ENCODE measurements at places on chromosomes 4 and X.

DNA sequence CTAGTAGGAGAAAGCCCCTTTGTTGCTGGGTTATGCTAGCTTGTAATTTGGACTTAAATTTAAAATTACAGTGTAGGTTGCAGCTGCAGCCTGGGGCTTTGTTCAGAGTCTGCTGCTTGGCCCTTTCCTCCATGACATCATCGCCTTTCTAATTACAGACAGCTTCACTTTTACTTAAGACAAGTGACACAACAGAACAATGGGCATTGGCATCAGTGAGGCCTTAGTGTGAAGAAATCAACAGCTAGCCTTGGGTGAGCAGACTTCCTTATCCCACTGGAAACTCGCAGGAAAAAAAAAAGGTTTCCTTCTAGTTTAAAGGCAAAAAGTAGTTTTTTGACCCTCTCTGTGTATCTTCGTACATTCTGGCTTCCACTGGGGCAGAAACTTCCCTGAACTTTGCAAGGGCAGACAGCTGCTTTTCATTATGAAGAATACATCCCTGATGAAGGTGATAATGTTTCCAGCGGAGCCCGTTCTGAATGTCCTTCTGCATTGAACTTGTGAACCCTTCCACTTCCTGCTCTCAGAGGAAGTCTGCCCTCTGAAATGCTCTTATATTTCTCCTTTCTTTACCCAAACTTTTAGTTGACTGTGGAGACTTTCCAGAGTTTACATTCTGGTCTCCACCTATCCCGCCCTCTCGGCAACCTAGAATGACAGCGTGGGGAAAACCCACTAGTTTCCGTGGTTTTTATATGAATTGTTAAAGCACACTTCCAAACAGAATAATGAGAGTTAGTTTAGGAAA lies 123.2 kb upstream of the FAM9C start:
- no peak for DNase-seq

- DNase-seq, result no peak
These were observed 57.3 kb downstream of the FRYL start for GRCh38 chr4:48722509-48723446.

DNA sequence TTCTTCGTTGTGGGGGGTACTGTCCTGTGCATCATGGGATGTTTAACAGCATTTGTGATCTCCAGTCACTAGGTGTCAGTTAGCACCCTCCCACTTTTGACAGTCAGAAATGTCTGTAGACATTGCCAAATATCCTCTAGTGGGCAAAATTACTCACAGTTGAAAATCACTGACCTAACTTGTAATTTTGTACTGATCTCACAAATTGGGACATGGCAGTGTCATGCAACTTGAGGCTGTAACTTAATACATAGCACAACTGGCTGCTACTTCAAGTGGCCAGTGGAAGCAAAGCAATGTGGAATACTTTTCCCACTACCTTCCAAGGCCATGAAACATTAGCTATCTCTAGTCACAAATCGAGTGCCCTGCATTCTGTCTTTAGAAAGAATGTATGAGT lies 23.2 kb upstream of the TSPAN7 start:
- no peak for DNase-seq

DNA sequence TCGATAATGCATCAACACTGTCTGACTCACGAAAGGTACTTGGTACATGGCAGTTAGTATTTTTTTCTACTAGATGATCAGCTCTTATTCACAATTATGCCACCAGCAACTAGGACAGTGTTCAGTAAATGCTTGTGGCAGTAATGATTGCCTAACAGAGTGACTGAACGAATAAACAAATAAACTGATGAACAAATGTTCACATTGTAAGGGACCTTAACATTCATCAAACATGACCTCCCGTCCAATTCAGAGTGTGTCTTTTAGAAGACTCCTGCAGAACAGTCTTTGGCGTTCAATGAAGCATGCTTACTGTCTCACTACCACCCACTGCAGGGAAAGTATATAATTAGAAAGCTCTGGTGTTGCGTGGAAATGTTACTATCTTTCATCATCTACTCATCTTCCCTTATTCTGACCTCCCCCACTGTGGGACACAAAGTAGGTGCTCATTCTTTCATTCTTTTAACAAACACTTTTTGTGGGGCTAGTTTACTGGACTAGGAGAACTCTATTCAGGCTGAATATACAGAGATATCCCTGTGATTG lies 319.3 kb downstream of the RAB28 start:
- DNase-seq, result no peak

DNA sequence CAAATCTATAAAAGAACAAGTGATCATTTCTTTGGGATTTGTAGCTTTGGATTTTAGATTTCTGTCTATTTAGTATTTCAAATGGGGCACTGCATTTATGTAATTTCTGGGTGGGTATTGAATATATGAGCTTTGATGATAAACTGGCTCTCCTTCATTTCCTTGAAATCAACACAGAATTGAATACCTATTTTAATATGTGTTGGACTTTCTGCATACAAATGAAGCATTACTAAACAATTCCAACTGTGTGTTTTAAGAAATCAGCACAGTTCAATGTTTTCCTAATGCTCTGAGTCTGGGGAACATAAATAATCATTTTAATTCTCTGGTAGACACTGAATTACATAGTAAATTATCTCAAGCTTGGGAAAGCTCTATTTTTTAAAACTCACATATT lies 42.0 kb upstream of the GBA3 start:
- DNase-seq, result no peak

GRCh38 chr4:137430171-137430570 lies 102.1 kb downstream of the PCDH18 start:
- no peak for DNase-seq

DNA sequence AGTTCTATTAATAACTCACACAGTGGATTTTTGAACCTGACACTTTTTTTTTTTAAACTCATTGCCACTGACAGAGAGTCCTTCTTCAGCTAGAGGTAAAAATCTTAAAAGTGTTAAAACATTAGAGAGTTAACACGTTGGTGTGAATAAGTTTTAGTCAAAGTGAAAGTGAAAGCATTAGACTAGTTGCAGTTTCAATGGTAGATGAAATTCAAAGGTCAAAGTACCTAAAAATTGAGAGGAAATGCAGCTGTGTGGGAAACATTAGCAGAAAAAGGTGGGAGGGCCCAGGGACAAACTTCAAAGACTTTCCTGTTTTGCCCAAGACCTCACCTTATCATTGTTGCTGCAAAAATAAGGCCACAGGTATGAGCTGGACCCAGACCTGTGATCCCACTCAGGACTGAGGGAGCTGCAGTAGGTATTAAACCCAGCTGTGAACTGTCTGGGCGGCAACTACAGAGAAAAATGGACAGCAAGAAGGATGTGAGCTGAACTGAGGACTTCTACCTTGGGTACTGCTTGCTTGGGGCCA lies 17.6 kb upstream of the GABRA4 start:
- no peak for DNase-seq

DNA sequence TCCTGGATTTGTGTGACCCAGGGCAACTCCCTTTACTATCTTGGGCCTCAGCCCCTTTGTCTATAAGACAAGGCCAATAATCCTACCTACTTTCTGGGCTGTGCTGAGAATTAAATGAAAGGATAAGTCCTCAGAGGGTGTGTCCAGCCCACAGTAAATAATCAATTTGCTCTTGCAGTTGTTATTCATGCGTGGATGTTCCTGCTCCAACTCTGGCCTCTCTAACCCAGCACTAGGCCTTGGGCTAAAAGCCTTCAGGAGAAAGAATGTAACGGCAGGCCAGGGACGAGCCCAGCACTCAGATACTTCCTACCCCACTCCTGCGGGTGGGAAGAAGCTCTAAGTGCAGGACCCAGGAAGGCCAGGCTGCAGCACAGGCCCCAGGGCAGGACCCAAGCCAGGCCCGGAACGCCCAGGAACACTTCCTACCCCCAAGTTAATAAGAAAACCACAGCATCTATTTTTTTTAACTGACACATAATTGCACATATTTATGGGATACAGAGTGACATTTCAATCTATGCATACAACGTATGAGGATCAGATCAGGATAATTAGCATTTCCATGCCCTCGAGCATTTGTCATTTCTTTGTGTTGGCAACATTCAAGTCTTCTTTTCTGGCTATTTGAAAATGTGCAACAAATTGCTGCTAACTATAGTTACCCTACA lies 179.6 kb upstream of the RBPJ start:
- DNase-seq, result no peak

DNA sequence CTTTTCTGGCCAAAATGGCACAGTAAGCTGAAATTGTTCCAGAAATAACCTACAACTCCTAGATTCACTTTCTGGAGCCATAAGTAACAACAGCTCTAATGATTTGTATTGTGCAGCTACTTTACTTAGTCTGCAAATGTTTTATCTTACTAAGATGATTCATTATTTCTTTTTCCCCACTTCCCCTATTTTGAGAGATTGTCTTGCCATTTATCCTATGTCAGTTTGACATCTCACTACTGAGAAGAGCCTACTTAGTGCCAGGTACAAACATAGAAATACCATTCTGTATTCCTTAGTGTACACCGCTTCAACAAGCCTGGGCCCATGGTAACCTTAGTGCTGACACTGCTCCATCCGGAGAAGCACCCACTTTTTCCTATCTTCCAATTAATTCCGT lies 13.8 kb upstream of the STK26 start:
- no peak for DNase-seq

GRCh38 chr4:47444031-47444430 lies 19.5 kb downstream of the COMMD8 start:
- no peak for DNase-seq

GRCh38 chr4:76690011-76690905 lies 207.7 kb downstream of the SOWAHB start:
- DNase-seq, result no peak

GRCh38 chrX:69161786-69162349 lies 3.4 kb downstream of the PJA1 start:
- DNase-seq, result no peak

DNA sequence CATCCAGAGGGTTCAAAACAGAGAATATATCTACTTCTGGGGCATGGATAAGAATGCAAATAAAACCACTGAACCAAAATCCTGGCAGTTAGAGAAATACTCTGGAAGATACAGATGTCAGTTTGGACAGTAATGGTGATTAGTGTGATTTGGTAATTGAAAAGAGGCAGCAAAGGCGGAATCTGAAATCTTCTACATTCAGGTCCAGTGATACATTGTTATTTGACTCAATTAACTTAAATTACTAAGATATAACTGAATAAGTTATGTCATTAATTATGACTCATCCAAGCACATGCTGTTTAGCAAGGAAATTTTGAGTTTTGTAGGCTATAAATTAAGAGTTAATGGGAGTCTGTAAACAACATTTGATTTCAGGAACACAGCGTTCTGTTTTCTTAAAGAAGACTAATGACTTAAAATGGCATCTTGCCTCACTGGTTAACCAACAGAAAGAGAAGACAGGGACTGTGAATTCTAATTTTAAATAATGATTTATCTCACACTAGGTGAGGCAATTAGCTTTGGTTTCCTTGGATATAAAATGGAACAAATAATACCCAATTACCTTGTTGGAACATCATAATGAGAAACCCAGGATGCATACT lies 937.1 kb downstream of the PDHA2 start:
- no peak for DNase-seq

DNA sequence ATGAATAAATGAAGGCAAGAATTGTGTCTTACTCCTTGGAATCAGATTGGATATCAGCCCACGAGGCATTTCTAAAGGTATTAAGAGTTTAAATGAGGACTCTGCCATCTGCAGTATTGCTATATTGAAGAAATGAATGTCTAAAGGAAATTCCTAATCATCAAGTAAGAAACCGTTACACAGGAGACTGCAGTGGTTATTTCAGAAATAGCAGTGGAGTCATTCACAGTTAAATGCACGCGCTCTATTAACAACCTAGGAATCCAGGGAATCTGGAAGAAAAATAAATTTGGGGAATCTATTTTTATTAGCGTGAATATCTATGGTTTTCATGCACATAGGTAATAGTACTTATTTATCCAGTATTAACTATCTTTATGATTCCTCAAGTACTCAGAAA lies 334.2 kb downstream of the TENM3 start:
- DNase-seq, result no peak

- no peak for DNase-seq
These were observed 85.4 kb downstream of the ITM2A start for GRCh38 chrX:79281775-79282174.

DNA sequence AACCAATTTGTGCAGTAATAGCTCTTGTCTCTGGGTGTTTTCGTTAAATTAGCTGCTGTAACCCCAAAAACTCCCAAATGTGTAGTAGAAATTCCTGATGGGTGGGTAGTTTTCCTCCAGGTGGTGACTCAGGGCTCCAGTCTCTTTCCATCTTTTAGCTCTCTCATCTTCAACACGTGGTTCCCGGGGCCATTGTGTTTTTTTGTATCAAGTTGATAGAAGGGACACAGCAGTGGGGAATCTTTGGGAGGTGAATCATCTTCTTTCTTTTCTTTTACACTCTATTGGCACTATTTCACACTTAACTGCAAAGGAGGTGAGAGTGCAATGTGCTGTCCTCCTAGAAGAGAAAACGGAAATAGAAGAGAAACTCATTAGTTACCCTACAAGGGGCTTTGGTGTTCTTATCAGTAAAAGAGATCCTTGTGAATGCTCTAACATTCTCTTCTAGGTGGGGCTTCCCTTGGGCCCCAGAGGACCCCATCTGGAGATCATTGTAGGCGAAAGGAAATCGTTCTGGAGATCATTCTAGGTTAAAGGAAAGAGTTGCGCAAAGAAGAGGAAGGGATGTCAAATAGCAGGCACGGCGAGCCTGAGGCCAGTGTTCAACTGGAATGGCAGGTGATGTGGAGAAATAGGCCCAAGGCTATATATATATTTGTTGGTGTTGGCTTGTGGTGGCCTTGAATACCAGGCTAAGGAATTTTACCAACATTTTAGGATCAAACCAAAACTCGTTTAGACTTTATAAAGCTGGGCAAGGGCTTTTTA lies 68.2 kb upstream of the ACSL1 start:
- DNase-seq, result no peak

- no peak for DNase-seq
These were observed 3.0 kb downstream of the PDLIM3 start for GRCh38 chr4:185532293-185532692.

DNA sequence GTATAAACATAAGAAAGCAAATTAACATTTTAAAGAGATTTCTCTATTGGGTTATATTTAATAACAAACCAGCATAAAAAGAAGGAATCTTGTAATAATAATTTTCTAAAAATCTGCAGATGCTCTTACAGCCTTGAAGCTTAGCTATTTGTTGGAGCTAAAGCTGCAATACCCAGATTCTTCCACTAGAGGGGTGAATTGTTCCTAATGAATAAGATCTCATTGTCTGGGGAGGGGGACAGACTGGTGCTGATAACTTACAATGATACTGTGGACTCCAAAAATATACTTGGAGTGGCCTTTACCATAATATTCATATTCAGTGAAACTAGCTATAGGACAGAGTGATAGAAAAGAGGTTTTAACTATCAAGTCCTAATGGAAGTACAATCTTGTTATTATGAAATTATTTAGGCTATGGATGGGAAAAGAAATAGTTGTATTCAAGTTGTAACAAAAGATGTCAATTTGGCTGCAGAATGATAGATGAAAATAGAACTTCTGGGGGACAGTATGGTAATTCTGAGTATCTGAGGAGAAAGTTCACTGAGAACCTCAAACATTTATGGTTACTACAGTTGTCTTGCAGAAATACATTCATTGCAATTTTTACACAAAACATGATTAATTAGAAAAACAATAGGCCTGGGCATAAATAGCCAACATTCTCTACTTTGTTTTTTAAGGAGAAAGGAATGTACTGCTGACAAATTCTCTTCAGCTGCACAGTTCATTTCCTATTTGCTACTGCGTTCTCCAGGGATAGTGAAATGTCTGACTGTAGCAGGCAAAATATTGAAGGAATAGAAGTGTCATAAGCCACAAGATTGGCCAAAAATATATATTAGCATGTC lies 443.3 kb downstream of the GBA3 start:
- DNase-seq, result no peak

GRCh38 chr4:87469390-87469789 lies 47.0 kb downstream of the NUDT9 start:
- no peak for DNase-seq

Measured in activated CD8-positive, alpha-beta memory T cell treated with anti-CD3 and anti-CD28 coated beads for 4 hours (primary cell).